ENCODE measurements at places on chromosomes 1 and 21.
A peak's percentile ranks its signal among the peaks of the same experiment; 100 is the strongest.

DNA sequence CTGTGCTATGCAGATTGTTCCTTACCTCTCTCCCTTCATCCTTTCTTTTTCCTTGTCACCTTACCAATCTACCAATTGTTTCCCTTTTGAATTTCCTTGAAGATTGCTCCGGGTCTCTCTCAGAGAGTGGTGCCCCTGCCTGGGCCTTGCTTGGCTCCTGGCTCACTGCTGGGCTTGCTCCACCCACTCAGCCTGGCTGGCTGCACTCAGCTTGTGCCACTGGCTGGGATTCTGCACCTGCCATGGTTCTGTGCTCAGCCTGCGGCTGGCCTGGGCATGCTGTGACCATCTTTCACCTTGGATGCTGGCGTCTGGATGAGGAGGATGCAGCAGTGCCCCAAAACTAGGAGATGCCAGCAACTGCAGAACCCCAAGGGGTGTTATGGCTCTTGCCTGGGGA lies 463.9 kb upstream of the CXADR start:
- DNase-seq, result no peak

GRCh38 chr1:172623748-172624147 lies 35.2 kb upstream of the FASLG start:
- no peak for DNase-seq

DNA sequence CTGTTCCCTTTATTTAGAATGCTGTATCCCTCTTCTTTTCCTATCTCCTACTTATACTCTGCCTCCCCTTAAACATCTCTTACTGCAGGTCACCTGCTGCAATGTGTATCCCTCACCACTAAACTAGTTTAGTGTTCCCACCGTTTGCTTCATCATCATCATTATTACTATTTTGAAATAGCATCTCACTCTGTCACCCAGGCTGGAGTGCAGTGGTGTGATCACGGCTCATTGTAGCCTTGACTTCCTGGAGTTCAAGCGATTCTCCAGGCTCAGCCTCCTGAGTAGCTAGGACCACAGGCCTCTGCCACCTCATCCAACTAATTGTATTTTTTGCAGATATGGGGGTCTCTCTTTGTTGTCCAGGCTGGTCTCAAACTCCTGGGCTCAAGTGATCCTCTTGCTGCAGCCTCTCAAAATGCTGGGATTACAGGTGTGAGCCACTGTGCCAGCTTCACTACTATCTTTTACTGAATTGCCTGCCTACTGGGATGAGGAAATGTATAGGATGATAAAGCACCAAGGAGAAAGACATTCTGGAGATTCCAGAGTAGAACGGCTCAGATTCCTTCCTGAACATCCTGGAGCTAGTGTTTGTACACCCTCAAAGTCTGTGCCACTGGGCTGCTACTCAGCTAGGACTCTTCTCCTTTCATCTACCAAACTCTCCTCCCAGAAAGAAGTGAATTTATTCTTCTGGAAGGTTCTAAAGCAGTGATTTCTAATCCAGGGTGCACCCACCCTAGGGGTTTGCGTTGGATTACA lies 8.6 kb upstream of the IFNAR1 start:
- DNase-seq, result no peak

DNA sequence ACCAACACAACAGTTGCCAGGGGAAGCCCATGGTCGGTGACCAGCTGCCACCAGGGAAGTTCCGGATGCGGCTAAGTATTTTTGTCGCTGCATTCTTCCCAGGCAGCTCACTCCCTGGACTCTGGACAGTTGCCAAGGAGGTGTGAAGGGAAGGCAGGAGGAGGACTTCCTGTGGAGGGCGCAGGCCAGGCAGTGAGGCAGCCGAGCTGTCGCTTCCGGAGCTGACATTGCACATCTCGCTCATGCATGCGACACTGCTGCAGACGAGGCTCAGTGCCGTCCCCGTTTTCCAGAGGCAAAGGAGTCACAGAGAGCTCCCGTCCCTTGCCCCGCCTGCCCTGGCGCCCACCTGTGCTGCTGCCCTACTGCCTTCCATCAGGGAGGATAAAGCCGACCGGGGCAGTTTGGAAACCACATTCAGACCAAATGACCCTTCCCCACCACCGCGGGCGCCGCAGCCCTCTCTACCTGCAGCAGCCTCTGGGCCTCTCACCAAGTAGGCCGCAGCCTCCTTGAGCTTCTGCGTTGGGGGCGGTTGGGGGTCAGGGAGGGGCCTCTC lies 81.4 kb downstream of the NENF start:
- DNase-seq, result peak; percentile 72

GRCh38 chr21:46454142-46454541 lies 4.5 kb upstream of the DIP2A start:
- DNase-seq, result no peak

GRCh38 chr1:2778220-2778592 lies 23.3 kb downstream of the TTC34 start:
- DNase-seq, result no peak

GRCh38 chr1:60035921-60036320 lies 37.6 kb downstream of the C1orf87 start:
- DNase-seq, result no peak

DNA sequence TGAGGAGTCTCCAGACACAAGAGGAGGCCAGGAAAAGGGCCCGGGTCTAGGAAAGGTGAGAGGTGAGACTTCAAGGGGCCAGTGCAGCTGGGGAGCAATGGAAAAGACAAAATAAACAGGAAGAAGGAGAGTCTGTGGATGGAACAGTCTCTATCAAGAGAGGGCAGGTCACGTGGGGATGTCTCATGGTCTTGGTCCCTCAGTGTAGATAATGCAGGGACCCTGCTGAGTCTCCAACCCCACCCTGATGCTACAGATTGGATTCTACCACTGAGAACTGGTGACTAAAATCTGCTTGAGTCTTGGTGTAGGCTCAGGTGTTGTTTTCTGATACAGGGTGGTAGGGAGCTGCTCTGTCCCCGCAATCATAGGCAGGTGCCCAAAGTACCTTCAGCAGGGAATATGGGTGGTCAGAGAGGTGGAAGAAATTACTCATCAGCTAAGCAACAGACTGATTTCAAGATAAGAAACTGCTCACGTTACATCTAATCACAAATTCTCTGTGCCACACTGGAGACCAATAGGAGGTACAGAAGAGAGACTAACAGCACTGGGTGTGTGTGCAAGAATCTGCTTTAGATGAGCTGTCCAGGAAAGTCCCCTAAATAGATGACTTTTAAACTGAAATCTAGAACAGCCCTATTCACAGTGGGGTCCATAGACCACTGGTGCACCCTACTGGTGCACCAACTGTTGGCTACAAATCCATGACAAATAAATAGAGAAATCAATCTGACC lies 101.5 kb upstream of the TLR5 start:
- DNase-seq, result no peak

- DNase-seq, result no peak
These were observed 20.4 kb downstream of the LEPR start for GRCh38 chr1:65440915-65441314.

DNA sequence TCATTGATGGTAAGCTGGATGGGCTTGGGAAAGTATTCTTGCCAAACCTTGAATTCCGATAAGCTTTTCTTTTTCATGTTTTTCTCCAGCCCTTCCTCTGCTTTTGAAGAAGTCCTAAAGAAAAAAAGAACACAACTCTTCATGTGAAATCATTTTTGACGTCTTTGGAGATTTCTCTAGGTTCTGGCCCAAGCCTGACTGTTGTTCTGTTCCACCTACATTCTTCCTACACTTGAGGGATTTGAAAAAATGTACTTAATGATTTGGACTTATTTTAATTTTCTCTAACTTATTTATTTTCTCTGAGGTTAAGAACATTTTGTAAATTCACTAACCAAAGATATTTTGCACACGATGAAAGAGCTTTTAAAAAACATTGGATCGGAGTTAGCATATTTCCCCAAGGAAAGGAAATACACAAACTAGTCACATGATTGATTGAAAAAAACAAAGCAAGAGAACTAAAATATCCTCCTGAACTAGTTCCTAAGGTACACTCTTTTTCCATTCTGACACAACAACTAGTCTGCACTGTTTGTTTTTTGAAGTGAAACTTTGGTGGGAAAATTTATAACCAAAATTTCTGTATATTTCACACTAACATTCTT lies 82.3 kb downstream of the LTN1 start:
- DNase-seq, result no peak

DNA sequence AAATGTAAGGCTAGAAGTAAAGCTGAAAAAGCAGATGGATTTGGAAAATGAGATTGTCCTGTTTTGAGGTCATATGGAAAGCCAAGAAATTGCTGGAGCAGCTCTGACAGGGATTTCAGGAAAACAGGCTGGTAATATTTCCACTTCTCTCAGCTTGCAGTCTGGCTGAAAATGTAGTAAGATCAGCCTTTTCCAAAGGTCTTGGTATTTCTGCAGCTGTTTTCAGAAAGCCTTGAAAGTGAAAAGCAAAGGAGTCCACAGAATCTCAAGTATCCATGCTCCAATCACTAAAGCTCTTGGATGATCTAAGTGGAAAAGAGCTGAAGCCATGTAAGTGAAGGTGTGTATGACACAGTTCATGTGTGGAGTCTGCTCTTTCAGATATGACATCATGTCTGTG lies 41.6 kb upstream of the APOBEC4 start:
- DNase-seq, result no peak

GRCh38 chr1:24285231-24285630 lies 33.9 kb upstream of the GRHL3 start:
- no peak for DNase-seq

DNA sequence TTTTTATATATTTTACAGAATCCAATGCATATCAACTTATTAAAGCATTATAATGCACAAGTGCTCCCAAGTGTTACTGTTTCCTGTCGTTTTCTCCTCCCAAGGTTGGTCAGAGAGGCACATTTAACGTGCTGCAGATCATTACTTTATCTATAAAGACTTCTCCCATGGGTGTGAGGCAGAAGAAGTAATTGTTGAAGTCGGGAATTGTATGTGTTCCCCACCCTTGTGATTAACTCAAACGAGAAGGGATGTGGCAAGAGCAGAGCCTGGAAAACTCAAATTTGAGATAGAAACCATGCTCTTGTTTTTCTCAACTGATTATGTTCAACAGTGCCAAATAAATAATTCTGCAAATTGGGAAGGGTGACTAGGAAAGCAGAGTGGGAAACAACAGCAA lies 412.5 kb upstream of the ADAMTS5 start:
- DNase-seq, result no peak

Measured in left colon (tissue), 2 donors.